ENCODE measurements at places on chromosomes 11 and 22.

DNA sequence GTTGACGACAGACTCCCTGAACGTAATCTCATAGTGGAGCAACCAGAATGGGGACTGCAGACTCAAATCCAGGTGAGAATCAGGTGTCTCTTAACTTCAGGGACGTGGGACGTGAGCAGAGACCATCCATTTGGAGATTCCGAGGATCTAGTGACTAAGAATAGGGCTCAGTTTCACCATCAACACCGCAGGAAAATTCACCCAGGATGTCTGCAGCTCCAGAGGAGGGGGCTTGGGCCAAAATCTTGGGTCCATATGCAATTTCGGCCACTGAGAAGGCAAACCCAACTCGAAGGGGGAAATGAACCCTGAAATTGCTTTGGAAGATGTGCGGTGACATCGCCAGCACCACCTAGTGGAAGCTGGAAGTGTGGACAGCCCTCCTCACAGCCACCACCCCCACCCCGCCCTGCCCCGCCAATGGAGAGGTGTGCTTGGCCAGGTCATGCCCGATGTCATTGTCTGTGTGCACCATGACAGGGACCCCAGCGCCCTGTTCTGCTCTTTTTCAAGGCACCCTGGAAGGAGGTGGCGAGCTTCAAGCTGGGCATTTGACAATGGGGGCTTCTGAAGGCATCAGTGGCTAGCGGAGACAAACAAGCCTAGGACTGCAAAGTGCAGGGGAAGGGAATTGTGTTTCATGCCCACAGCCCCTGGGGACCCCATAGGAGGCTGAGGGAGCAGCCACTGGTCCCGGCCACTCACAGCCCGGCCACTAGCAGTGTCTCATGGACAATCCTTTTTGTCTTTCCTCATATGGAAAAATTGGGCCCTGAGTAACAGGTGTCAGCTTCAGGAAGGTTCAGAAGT is 24.8 kb downstream of the APOL1 start:
- DNase-seq = peak; percentile 23

- no peak for DNase-seq
Measured at GRCh38 chr11:94731880-94732601, 36.1 kb upstream of the AMOTL1 start.

GRCh38 chr11:71543866-71544265 is 4.4 kb upstream of the KRTAP5-9 start:
- no peak for DNase-seq

GRCh38 chr11:3126207-3126865 is 38.8 kb downstream of the OSBPL5 start:
- no peak for DNase-seq

- DNase-seq = no peak
Measured at GRCh38 chr11:95605271-95605940, 184.2 kb downstream of the FAM76B start.

GRCh38 chr11:37184326-37184725 is 586.3 kb upstream of the RAG2 start:
- DNase-seq = no peak

DNA sequence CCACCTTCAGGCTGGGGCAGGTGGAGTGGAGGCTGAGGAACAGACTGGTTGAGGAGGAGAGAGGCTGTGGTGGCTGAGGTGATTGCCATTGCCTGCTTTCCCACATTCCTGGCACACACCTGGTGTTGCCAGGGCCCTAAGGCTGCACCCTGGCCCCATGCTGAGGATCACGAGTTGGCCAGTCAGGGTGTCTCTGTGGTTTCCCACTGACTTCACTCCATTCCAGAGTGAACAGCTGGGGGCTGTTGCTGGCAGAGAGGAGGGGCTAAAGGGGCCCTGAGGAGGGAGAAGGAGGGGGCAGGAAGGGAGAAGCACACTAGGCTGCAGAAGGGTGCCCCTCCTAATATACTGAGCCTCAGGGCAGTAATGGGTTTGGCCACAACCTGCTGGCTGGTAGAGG is 1.8 kb downstream of the TMEM86A start:
- no peak for DNase-seq

- DNase-seq = no peak
Measured at GRCh38 chr11:16158426-16158994, 197.8 kb downstream of the SOX6 start.

DNA sequence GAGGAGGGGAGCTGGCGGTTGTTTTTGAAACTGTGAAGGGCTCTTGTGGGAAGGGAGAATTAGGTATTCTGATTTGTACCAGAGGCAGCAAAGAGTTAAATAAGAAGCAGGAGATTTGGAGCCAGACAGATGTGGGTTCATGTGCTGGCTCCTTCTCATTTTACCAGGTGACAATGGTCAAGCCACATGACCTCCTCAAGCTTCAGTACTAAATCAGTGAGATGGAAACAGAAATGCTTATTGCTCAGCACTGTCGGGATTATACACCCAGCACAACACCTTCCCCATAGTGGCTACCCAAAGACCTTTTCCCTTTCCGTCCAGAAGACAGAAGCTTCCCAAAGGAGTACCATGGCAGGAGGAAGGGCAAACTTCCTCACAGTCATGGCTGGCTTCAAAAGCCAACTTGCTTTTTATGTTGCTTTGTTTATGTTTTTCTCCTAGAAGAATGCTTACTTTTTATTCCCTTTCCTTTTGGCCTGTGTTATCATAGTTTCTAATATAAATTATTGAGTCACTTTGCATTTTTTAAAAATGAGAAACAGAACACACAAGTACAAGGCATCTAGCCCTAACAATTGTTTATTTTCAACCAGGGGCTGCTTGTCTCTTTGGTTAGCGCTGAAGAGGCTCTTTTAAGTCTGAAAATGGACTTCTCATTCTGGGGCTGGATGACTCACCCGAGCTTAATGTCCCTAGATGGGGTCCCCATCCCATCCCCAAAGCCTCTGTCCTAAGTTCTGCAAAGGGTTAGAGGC is 181.5 kb upstream of the ZBED5 start:
- DNase-seq = no peak

GRCh38 chr22:35947794-35948425 is 80.7 kb downstream of the RBFOX2 start:
- no peak for DNase-seq

DNA sequence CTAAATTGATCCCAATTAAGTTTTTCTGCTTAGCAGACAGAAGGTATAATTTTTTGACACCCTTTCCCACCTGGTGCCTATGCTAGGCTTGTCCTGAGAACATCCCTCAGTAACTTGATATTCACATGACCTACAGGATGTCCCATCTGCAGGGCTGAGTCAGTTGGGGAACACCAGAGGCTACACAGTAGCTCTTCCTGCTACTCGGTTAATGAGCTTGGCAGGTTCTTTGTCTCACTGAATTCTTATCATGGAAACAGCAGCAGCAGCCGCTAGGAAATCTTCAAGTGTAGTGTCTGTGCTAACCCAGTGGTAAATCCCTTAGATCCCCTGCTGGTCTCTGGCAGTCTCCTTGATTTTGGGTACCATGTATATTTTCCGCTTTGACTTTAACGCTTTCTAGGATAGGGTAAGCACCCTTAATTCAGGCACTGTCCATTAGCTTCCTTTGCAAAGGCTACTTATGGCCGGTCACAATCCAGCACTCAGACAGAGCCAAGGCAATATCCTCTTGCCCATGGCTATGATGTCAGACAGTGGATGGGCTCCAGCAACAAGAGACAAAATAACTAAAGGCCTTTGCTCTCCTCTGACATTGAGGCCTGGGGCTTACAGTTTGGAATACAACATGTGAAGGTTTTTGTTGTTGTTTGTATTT is 8.5 kb downstream of the MRPL16 start:
- DNase-seq = no peak
